ENCODE measurements at places on chromosomes 16 and 17.

DNA sequence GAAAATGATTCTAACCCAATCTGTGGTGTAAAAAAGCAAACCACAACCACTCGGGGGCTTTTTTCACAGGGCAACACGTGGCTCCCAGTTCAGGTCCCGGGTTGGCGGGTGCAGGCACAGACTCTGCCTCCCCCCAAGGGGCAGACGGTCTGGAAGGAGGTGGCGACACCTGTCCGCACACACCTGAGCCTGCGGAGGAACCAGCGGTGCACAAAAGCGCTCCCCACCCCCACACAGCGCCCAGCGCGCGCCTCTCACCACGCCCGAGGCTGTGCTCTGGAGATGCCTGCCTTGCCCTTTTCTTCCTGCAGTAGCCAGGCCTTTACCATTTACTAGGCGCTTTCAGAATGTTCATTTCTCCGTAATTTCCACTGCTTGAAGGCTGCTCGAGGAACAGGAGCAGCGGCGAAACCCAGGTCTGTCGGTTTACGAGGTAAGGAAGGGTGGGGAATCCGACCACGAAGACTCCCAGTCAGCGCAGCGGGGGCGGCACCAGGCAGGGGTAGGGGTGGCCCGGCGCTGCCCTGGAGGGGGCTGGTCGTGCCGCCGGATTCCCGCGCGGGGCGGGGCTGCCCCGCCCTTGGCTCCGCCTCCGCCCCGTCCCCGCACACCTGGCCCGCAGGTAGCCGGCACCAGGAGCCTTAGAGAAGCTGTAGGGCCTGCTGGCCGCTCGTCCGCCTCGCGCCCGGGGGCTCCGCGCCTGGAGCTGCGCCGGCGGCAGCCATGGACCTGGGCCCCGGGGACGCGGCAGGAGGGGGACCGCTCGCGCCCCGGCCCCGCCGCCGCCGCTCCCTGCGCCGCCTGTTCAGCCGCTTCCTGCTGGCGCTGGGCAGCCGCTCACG, at the start of gene USP43:
USP43 (plus strand) TSS at position 608 of the 842 bp plus-strand sequence; CDS start at position 724, 116 bp downstream.
- DNase-seq, result no peak

GRCh38 chr16:84119368-84119767, 2.6 kb upstream of the MBTPS1 start:
- no peak for DNase-seq

DNA sequence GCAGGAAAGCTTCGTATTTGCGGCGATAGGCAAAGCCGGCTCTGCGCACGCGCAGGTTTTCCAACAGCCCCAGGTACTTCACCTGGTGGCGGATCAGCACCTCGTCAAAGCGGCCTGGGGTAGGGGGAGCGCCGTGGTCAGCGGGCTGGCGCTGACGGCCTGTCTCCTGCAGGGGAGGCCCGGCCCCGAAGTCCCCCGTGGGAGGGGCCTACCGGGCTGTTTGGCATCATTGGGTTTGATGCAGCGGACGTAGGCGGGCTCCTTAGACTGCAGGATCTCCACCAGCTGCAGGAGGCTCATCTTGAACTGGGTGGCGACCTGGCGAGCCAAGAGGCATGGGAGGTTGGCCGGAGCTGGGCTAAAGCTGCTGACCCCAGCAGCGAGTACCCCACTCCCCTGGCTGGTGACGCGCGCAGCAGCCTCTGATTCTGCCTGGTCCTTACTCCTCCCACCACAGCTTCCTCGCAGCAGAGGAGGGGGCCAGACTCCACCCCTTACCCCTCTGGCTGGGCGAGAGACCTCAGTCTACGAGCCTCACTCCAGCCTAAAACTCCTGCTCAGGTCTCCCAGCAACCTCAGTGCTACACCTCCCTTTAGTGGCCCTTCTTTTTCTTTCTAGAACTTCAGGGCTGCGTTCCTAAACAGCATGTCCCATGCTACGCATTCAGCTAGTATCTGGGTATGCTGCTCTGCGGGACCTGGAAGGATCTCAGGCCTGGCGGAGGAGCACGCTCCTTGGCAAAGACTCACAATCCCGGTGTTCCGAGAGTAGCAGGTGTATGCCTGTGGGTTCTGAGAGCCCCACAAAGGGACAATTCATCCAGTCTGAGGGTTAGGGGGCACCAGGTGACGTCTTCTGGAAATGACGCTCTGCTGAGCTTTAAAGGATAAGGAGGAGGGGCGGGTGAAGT, 16.1 kb upstream of the CRK start:
- no peak for DNase-seq

DNA sequence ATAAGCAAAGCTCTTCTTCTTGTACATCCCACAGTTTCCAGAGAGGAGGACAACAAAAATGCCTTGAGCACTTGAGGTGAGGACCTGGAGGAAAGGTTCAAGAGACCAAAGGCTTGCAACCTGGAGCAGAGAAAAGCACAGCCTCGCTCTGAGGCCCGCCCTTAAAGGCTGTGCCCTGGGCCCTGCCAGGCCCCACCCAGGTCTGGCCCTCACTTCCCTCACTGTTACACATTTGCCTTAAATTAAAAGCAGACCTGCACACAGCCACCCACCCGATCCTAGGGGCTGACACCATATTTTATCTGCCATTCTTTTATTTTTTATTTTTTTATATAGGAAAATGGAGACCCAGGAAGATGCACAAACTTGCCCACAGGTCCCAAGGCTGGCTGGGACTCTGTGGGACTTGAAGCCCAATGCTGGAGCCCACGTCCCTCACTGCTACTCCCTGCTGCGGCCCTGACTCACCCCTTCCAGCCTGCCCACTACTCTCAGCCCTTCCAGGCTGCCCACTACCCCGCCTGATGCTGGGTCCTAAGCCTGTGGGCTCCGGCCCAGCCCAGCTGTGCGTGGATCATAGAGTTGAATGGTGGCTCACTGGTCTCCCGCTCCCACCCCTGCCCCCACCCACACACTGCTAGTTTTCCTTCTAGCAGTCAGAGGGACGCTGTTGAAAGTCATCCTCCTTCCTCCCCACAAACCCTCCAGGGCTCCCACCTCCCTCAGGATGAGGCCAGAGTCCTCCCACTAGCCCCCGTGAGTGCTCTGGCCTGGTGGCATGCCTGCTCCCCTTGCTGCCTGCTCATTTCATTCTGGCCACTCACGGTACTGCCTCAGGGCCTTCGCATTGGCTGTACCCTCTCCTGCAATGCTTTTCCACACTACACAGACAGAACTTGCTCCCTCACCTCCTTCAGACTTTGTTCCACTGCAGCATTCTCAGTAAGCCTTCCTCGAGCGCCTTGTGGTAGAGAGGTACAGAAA, 77.6 kb upstream of the MED9 start:
- DNase-seq, result no peak

DNA sequence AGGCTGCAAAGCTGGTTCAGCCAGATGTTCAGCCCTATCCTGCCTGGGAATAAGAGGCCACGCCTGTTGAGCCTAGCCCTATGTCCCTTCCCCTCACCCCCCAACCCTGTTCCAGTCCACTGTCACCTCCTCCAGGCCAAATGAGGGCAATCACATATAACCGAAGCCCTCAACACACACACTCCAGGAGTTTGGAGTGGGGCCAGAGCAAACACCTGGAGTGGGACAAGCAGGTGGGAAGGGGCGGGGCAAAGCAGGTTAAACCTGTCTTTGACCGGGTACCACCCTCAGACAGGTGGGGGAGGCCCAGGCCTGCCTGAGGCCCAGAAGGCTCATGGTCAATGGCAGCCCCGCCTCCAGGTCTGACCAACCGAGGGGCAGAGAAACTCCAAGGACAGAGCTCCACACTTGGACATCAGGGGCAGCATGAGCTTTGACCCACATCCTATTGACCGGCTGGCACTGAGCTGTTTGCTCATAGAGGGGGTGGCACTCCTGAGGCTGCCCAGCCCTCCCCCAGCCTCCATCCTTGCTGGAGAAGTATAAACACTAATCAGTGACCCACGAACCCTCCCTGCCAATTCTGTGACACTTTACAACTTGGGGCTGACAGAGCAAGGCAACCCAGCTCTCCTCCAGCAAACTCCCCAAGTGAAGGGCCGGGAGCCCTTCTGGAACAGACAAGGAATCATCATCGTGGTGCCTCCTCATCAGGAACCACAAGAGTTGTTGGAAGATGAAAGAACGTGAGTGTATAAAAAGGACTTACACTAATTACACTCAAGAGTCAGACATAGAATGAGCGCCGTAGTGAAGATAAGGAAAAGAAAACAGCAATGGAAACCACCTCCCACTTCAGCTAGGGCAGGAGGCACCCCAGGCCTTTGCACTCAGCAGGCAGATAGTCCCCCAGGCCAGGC, 1.5 kb downstream of the ESRP2 start:
- no peak for DNase-seq

- no peak for DNase-seq
These were observed 50.5 kb upstream of the GRIN2A start for GRCh38 chr16:10232757-10233156.

DNA sequence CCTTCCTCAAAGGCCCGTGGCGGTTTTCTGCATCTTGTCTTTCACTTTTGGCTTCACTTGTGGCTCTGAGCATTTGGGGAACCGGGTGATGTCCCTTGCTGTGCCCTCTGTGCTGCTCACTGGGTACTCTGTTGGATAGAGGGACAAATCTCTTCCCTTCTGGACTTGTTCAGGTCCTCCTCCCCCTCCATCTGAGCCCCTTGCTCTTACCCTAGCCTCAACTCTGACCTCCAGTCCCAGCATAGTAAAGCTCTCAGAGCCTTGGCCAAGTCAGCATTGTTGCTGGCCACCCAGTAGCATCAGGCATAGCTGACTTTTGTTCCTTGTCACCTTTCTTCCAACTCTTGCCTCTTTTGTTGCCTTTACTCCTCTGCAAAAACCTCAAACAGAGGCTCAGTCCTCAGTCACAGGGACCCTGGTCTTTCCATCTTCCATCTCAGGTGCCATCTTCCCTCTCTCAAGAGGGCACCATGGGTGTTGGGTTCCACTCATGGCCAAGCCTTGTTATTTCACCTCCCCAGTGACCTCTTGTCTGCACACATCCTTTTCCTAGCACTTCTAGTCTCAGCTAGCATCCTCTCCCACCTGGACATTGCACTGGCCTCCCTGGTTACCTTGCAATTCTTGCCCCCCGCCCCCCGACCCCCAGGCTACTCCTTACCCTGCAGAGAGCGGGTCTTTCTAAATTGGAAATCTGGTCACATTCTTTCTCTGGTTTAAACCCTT, 393 bp upstream of the PSMB10 start:
- no peak for DNase-seq

DNA sequence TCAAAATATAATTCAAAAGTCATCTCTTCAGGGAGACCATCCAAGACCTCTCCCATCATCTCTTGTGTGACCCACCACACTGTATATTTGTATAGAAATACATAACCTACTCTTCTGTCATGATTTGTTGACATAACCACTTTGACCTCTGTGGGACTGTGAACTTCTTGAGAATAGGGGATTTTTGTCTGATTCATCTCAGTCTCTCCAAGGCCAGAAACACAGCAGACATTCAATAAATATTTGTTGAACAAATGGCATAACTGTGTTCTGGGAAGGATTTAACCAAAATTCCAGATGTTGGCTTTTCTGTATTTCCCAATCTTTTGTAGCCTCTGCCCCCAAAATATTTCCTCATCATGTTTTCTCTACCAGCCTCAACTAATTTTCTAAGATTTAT, 169.7 kb downstream of the CDH11 start:
- peak; percentile 75 for DNase-seq

GRCh38 chr17:63956296-63956920, 16.3 kb downstream of the SCN4A start:
- peak; percentile 30 for DNase-seq

DNA sequence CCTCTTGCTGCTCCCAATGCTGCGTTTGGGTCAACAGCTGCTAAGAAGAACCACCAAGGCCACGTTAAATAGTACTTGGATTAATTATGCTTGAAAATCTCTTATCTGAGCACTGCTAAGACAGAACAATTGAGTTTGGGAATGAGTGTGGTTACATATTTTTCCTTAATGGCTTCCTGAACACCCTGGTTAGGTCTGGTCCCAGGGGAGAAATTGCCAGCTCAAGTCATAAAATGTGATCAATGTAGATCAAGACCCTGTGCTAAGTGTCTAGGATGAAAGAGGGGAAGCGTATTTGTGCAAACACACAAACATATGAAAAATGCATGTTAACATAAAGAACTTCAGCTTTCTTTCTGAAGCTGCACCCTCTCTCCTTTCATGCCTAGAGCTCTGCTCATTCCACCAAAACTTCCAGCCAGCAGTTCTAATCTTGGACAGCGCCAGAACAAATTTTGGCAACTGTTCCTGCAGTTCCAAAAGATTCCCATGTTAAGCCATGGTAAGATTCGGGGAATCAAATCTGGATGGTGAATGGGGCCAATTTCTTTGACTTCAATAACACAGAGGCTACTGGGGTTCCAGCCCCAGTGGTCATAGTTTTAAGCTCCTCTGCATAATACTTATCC, 72.0 kb downstream of the ZFHX3 start:
- no peak for DNase-seq

DNA sequence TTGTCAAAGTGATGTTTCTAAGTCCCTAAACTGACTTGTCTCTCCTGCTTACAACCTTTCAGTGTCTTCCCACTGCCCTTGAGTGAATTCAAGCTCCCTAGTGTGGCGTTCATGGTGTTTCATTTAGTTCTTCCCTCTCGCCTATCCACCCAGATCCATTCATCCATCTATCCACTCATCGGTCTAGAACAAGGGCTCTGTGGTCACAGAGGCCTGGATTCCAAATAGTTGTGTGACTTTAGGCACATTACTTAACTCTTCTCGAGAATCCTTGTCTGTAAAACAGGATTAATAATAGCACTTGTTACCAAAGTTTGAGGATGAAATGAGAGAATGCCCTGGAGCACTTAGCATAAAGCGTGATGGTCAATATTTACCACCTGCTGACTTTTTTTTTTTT, 870 bp upstream of the TAC4 start:
- no peak for DNase-seq

DNA sequence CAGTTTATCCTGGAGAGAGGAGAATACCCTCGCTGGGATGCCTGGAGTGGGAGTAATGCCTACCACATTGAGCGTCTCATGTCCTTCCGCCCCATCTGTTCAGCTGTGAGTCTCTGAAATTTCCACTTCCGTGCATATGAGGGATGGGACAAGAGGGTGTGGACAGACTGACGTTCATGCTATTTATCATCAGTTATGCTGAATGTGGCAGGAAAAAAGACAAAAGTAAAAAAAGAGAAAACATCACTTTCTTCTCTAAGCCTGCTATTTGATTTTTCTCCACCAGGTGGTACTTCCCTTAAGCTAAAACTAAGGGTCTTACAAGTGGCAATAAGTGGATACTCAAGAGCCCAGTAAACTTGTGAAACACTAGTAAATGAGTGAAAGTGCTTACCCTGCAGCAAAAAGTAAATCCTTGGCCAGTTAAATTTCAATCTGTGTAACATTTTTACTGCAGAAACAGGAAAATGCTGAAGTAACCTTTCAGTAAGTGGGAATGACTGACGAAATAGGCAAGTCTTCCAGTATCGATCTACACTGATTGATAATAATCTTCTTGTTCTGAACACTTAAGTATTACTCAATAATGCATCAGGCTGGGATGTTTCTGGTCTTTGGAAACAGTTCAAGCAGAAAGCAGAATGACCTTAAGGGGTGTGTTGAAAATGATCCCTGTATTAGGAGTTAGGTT, 5.6 kb downstream of the CRYBA1 start:
- DNase-seq, result no peak

Data from AG04450 (cell line).